ENCODE measurements at places on chromosomes 1 and 21.

DNA sequence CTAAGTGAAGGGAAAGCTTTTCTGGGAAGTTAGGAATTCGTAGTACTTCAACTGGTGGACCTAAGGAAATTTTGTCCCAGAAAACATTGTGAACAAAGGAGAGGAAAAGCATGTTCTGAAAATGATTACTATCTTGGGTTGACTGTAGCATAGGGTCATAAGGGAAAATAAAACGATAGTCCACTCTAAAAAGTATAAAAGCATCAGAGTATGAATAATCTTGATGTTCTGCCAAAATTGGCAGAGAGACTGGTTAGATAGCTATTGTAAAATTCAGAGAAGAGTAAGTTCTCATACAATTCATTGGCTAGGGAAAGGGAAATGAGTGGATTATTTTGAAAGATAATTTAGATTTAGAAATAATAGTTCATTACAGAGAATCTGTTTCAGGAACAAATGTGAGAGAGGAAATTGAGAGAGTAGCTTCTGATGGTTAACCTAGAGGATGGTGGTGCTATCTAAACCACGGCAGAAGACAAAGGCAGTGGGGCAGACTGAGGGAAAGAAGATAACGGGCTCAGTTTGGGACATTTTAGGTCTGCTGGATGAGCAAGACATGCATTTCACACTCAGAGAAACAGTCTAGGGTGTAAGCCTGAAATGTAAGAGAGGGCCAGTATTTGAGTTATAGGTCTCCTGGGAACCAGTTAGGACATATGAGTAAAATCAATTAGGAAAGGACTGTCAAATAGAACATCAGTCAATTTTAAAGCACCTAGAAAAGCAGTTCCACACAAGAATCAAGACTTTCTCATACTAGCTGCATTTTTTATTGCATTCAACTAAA is 799.3 kb upstream of the CXADR start:
- H3K36me3 ChIP-seq: no peaks in the 10 kb centered on the region
- H3K27me3 ChIP-seq: no peaks in the 10 kb centered on the region
- peak; percentile 23 for DNase-seq
- H3K4me3 ChIP-seq: no peak overlapping the region
- H3K4me1 ChIP-seq: no peaks in the 10 kb centered on the region

- peaks cover 58% of the 10 kb centered on the region for H3K27me3 ChIP-seq
- H3K36me3 ChIP-seq: no peaks in the 10 kb centered on the region
- no peaks in the 10 kb centered on the region for H3K4me1 ChIP-seq
- peak; percentile 52 for DNase-seq
- no peak overlapping the region for H3K4me3 ChIP-seq
- H3K27ac ChIP-seq: no peak overlapping the region
Observed at GRCh38 chr1:229430761-229431283, 3.1 kb downstream of the ACTA1 start.

- peak; percentile 48 for DNase-seq
- H3K27ac ChIP-seq: no peak overlapping the region
- H3K27me3 ChIP-seq: no peaks in the 10 kb centered on the region
- H3K36me3 ChIP-seq: no peaks in the 10 kb centered on the region
Observed at GRCh38 chr1:56060906-56061305, 518.5 kb downstream of the PLPP3 start.

DNA sequence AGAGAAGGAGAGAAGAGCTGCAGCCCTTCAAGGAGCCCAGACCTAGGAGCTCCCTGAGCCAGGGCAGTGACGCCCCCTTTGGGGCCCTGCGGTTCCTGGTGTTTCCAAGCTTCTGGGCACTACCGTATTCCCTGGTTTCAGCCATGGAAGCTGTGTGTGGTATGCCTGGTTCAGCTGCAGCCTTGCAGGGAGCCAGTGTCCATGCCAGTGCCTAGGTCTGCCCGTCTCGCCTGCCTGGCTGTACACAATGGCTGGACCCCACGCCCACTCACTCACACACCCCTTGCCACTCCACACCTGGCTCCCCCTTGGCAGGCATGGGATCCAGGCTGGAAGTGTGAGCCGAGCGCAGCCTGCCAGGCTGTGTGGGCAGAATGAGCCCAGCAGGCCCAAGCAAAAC is 87.7 kb downstream of the ADARB1 start:
- H3K27ac ChIP-seq: no peak overlapping the region
- no peak for DNase-seq
- H3K27me3 ChIP-seq: no peaks in the 10 kb centered on the region
- H3K36me3 ChIP-seq: no peaks in the 10 kb centered on the region
- H3K4me1 ChIP-seq: no peaks in the 10 kb centered on the region
- no peak overlapping the region for H3K4me3 ChIP-seq

- no peak for DNase-seq
- H3K4me3 ChIP-seq: no peak overlapping the region
- H3K36me3 ChIP-seq: no peaks in the 10 kb centered on the region
- no peaks in the 10 kb centered on the region for H3K27me3 ChIP-seq
- no peak overlapping the region for H3K27ac ChIP-seq
- H3K4me1 ChIP-seq: no peaks in the 10 kb centered on the region
Observed at GRCh38 chr1:119102051-119102450, 38.4 kb downstream of the WARS2 start.

DNA sequence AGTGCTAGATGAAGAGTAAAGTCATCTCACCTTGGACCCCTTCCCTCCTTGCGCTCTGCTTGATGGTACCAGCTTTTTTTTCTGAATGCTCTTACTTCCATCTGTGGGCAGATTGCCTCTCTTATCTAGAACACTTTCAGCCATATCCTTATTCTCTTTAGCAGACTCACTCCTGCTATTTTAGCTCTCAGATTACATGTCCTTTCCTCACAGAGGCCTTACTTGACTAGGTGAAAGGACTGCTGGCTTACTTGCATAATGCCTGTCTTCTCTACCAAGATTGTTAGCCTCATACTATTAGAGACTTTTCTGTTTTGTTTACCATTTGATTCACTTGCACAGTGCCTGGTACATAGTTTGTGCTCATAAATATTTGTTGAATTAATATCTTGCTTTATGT is 9.3 kb downstream of the IFI44 start:
- DNase-seq: peak; percentile 44
- no peaks in the 10 kb centered on the region for H3K4me1 ChIP-seq
- H3K27me3 ChIP-seq: no peaks in the 10 kb centered on the region
- H3K4me3 ChIP-seq: no peak overlapping the region
- no peaks in the 10 kb centered on the region for H3K36me3 ChIP-seq
- no peak overlapping the region for H3K27ac ChIP-seq

Data from fibroblast of lung (primary cell).